ENCODE measurements at places on chromosomes 7 and 10.

- DNase-seq, result no peak
Observed at GRCh38 chr10:88916231-88916630, 36.2 kb downstream of the STAMBPL1 start.

DNA sequence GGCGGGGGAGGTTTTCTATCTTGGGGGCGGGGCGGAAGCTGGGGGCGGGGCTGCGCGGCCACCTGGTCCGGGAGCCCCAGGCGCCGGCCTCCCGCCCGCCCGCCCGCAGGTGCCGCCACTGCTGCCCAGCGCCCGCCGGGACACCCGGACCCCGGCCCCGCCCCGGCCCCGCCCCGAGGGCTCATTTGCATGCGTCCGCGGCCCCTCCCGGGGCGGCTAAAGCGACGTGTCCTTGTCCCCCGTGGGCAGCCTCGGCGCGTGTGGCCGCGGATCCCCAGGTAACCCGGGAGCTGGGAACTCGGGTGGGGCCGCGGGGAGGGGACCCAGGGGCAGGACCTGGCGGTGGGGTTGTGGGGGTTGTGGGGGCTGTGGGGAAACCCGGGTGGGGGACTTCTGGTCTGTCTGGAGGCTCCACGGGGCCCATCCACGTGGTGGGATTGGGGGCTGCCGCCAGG is at the start of gene BHLHA15:
Gene BHLHA15 (plus strand): TSS at position 219 of the 455 bp plus-strand sequence. CDS start 871 bp downstream, outside the sequence.
- DNase-seq, result peak; percentile 93

DNA sequence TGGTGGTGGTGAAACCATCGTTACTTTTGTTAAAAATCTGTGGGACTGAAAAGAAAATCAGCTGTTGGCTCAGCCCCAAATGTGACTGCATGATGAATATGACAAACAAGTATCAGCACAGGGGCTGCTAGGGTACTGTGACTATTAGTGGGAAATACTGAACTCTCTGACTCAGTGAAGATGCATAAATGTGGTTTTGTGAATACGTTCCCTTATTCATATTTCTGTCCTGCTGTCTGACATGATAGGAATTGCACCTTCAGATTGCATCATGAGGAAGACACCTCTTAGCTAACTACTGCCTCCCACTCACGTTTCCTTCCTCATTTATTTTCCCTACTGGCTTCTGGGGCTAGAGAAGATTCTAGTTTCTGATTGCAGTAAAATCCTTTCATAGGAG is 1.4 kb downstream of the CLEC5A start:
- DNase-seq, result no peak

DNA sequence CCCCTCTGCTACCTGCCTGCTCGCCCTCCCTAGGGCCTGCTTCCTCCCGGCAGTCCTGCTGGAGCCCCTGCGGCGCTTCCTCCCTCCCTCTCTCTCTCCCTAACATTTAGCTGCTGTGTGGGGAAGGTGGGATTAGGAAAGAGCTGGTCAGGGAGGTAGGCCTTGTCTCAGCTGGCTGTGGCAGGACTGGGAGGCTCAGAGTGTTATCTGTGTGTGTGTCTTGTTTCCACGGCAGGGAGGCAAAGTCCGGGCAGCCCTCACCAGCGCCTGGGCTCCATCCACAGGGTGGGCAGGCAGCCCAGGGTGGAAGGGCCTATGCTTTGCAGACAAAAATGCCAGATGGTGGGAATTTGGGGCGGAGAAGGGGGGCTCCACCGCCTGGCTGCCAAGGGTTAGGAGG is 105.7 kb downstream of the RPS24 start:
- no peak for DNase-seq

GRCh38 chr7:155643804-155644177 is 670 bp upstream of the RBM33 start:
- DNase-seq, result peak; percentile 43

DNA sequence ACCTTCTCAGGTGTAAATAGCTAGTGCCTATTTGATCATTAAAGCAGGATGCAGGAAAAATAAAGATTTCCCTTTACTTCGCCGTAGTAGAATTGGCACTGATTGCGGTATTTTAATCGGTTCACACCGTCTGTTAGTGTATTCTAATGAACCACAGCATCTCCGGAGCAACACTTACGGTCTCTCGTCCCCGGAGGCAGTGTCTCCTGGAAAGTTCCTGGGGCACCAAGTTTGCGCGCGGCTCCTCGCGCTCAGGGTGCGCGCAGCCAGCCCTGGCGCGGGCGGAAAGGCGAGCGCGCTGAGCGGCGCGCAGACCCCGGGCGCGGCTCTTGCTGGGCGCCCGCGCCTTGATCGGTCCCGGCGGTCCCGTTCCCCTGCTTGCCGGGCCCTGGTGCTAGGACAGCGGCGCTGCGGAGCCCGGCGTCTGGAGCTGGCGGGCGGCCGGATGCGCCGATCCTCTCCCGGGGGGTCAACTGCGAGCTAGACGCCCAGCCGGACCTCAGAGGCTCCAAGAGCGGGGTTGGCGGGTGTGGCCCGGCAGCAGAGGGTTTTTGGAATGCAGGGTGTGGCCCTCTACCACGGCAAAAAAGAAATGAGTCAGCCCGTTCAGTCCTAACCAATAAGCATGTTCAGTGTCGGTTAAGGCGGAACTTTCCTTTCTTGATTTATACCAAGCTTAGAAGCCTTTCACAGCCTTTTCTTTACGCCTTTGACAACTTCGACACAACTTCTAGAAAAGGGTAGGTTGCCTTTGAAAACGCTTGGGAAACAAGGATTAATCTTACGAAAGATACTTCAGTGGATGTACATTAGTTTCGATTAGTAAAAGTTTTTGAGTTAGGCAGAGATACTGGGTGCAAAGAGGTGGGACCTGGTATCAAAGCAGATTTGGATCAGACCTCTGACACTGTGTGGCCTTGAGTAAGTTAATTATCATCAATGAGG is 166.8 kb upstream of the ASAH2 start:
- peak; percentile 36 for DNase-seq

DNA sequence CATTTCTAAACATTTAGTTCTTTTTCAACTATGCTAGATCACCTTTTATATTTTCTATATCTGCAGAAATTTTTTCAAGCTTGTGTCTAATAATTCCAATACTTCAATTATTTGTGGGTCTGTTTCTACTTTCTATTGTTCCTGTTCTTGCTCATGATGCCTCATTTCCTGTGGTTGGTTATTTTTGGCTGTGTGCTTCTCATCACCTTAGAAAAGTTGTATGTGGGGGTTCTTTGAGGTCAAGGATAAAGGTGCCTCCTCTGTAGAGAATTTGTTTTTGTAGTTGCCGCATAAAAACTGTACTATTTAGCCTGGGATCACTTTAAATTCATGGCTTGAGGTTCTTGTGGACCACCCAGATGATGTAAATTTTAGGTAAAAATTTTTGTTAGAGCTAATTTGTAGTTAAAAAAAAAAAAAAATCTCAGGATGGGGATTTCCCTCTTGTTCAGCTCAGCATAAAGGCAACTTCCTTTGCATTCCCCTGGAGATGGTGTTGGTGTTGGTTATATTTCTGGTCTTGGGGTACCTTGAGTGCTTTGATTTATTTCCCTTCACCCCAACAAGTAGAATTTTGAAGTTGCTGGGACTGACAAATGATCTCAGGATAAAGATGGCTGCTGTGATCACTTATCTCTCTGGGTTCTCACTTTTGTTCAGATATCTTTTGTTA is 27.0 kb upstream of the JAZF1 start:
- no peak for DNase-seq

DNA sequence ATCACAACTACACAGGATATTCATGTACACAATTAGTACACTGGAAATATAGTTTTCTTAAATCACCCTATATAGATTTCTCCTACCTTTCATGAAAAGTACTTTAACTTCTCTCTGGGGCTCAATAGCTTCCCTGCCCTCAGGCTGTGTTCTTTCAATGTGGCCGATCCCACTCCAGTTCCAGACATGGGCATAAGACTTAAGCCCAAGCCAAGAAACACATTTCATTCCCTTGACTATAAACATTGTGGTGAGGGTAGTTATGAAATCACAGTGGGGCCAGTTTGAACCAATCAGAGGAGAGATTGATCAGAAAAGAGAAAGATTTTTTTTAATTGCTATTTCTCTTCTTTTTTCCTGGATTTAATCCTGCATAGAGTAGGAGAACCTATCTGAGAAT is 904.6 kb upstream of the SORCS1 start:
- DNase-seq, result no peak

All from HuH-7.5 (cell line).